Amygdala (tissue), 56 donors: ENCODE measurements at places on chromosomes 11 and 22.
A peak's percentile ranks its signal among the peaks of the same experiment; 100 is the strongest.

DNA sequence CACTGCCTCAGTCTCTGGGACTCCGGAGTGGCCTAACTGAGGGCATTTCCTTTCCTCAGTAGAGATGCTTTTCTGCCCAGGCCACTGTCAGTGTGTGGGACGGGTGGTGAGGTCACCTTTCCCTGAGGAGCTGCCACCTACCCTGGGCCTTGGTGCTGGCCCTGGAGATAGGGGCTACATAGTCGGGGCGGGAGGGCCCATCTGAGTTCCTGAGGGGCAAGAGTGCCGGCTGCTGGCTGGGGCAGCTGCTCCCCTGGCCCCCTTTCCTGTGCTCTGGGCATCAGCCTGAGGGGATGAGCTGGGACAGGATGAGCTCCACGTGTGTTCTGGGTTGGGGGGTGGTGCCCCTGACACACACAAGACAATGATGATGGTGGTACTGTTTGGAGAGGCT is 5.4 kb downstream of the KCNC1 start:
- no peak for DNase-seq

GRCh38 chr22:32023251-32023827 is 19.7 kb upstream of the SLC5A1 start:
- no peak for DNase-seq

DNA sequence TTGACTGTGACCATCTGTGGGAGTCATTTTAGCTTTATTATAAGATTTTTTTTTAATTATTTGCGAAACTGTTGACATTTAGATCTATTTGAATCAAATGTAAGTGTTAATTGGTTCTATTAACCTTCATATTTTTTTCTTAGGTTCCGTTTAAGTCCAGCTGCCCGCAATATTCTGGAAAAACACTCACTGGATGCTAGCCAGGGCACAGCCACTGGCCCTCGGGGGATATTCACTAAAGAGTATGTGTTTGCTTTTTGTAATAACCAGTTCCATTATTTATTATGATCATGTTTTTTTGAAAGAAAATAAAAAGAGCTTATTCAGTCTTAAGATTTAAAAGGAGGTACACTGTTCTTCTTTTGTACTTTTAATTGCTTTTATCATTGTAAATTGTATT is 43.9 kb downstream of the PDHX start:
- peak; percentile 8 for DNase-seq

DNA sequence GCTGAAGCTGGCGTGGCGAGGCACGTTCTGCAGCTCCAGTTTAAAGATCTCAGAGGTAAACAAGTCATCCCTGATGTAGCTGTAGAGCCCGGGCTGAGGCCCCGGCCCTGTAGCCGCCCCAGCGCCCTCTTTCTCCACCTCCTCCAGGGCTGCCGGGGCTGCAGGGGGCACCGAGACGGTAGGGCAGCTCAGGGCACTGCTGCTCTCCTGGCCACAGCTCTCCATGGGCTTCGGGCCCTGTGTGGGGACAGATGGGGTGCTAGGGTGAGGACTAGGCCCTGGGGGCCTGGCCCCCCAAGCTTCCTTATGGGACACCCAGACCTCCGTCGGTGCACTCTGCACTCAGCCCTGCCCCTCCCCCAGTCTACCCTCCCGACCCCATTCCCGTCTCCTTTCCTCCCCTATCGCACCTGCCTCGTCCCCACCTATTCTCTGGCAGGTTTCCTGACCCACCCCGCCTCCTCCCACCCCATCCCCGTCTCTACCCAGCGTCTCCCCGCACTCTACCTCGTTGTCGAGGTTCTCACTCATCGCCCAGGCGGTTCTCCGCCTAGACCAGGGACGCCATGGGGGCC is 559 bp downstream of the RANBP1 start:
- DNase-seq, result no peak

- no peak for DNase-seq
Measured at GRCh38 chr22:44604455-44604854, 97.5 kb upstream of the PRR5 start.

GRCh38 chr11:72932132-72932570 is 117.9 kb downstream of the ATG16L2 start:
- no peak for DNase-seq

DNA sequence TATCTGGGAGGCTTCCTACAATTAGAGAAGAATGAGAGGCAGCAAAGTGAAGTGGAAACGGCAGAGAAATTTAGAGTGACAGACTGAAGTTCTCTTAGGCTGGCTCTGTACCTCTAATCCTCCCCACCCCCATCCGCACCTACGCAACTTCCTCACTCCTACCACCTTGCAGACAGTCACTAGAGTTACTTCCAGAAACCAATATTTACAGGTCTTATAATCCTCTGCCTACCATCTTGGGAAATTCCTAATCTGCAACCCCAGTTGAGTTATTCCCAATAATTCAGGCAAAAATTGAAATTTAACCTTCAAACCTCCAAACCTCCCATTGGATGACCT is 71.7 kb downstream of the PAK1 start:
- no peak for DNase-seq

- DNase-seq, result no peak
Measured at GRCh38 chr22:50027639-50028537, 15.3 kb upstream of the IL17REL start.

DNA sequence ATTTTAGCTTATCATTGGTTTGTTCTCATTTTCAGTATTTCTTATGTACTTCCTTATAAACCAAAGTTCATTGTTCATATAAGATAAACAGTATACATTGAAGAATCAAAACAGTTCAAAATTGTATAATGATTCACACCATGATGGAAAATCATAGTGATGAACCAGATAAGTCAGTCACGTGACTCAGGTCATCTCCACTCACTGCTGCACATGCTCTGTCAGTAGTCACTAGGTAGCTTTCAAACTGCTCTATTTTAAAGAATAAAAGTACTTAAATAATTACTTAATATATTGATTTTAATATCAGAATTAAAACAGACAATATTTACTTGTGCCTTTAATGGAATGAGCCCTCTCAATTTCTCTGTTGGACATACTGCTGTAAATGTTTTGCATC is 37.5 kb downstream of the PDHX start:
- no peak for DNase-seq

GRCh38 chr11:40391679-40392078 is 1067.8 kb downstream of the LRRC4C start:
- DNase-seq, result no peak

GRCh38 chr11:106304274-106304673 is 226.8 kb downstream of the AASDHPPT start:
- no peak for DNase-seq

DNA sequence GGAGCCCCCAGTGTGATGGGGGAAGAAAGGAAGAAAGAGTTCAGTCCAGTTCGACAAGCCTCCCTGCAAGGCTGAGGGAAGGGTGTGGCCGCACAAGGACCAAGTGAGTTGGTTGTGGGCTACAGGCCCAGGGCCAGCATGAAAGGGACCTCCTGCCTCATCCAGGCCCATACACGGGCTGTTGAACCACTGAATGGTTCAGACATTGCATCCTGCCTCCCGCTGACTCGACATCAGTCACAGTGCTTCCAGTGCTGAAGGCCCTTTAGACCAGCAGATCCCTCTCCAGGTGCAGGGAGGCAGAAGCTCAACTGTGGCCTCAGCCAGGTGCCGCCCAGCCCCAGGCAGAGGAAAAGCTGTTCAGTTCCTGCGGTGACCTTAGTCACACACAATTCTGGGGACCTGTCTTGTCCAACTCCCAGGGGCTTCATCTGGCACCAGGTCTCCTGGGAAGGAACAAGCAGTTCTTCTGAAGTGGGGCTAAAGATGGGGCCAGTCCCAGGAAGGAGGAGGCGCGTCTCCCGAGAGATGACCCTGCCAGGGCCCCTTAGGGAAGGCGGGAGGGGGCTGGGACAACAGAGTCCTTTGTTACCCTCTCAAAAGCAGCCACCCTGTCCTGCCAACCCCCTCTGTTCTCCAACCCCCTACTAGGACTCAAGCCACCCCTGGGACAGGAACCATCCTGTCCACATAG is 6.6 kb downstream of the ARRB1 start:
- no peak for DNase-seq

GRCh38 chr11:114200351-114201133 is 95.7 kb upstream of the NNMT start:
- no peak for DNase-seq

GRCh38 chr11:14636119-14636518 is 7.5 kb upstream of the PDE3B start:
- no peak for DNase-seq

GRCh38 chr11:116513894-116514293 is 258.9 kb downstream of the BUD13 start:
- no peak for DNase-seq

- DNase-seq, result no peak
Measured at GRCh38 chr11:11313902-11314692, 39.0 kb downstream of the CSNK2A3 start.

DNA sequence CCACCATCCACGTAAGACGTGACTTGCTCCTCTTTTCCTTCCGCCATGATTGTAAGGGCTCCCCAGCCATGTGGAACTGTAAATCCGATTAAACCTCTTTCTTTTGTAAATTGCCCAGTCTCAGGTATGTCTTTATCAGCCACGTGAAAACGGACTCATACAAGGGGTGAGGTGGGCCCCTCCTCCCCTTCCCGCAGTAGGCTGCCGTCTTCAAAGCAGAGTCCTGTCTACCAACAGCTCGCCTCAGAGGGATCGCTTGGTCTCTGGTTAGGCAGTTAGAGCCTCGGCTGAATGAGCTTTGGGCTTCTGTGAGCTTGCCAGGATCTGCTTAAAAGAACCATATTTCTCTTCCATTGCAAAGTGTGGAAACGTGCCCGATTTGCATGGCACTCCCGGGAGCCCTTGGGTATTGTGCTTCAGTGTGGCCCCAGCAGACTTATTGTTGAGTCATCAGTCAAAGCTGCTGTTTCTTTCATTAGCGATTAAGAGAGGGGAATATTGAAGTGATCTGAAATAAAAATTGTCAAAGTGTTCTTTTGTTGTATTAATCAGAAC is 338.3 kb downstream of the TBC1D22A start:
- no peak for DNase-seq

- no peak for DNase-seq
Measured at GRCh38 chr11:76698321-76699043, 27.9 kb upstream of the LRRC32 start.

DNA sequence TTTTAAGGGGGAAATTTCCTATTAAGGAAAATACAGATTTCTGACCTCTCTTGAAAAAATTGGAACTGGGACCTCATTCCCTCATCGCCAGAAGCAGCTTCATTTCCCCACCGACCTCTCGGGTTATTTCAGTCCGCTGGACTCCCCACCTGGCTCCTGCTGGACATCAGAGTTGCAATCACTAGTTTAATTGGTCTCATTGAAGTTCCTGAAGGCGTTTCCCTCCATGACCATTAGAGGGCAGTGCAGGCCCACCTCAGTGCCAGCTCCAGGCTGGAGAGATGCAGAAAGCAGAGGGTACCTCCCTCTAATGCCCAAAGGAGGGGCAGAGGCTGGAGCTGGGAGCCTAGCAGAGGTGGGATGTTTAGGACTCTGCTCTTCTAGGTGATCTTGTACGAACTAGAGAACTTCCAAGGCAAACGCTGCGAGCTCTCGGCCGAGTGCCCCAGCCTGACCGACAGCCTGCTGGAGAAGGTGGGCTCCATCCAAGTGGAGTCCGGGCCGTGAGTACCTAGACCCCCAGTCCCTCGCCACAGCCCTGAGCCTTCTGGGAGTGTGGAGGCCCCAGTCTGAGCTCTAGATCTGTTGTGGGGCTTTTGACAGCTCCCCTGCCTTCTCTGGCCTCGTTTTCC is 2.7 kb downstream of the CRYBB3 start:
- DNase-seq, result peak; percentile 30

DNA sequence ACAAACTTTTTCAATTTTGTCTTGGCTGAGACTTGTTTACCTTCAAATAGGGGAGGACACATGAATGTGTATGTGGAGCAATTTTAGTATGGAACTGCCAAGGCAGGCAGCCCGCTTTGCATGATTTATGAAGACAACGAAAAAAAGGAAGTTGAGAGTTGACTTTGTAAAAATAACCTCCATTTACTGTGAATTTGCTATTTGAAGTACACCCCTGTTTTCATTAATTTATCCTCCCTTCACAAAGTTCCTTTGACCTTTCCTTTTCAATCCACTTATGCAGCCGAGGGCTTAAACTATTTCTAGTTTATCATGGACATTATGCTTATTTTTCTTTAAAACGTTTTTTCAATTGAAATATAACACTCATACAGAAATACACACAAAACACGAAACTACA is 369.6 kb upstream of the CADM1 start:
- no peak for DNase-seq

GRCh38 chr11:75862437-75862836 is 47.4 kb downstream of the UVRAG start:
- no peak for DNase-seq

DNA sequence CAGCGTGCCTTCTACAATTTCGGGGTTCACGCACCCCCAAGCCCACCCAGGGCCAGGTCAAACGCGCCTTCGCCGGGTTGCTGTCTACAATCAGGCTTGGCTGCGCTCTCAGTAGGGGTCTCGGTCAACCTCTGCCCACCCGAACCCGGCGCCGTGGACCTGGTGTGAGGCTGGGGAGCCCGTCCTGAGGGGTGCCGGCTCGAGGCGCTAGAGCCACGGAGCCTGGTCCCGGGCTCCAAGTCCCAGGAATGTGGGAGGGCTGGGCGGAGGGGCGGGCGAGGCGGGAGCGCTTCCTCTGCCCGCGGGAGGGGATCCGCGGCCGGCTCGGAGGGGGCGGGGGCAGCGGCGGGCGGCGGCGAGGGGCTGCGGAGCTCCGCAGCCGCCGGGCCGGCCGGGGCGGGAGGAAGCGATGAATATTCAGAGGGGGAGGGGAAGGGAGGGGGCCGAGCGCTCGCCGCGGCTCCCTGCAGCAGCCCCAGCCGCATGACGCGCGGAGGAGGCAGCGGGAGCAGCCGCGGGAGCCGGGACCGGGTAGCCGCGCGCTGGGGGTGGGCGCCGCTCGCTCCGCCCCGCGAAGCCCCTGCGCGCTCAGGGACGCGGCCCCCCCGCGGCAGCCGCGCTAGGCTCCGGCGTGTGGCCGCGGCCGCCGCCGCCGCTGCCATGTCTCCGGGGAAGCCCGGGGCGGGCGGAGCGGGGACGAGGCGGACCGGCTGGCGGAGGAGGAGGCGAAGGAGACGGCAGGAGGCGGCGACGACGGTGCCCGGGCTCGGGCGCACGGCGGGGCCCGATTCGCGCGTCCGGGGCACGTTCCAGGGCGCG is at the start of gene PTPRJ:
TSS of gene PTPRJ (plus strand) at position 472 of the 819 bp plus-strand sequence. CDS start 354 bp downstream, outside the sequence.
- DNase-seq, result peak; percentile 61

GRCh38 chr11:134441281-134441680 is 29.2 kb upstream of the B3GAT1 start:
- DNase-seq, result no peak

DNA sequence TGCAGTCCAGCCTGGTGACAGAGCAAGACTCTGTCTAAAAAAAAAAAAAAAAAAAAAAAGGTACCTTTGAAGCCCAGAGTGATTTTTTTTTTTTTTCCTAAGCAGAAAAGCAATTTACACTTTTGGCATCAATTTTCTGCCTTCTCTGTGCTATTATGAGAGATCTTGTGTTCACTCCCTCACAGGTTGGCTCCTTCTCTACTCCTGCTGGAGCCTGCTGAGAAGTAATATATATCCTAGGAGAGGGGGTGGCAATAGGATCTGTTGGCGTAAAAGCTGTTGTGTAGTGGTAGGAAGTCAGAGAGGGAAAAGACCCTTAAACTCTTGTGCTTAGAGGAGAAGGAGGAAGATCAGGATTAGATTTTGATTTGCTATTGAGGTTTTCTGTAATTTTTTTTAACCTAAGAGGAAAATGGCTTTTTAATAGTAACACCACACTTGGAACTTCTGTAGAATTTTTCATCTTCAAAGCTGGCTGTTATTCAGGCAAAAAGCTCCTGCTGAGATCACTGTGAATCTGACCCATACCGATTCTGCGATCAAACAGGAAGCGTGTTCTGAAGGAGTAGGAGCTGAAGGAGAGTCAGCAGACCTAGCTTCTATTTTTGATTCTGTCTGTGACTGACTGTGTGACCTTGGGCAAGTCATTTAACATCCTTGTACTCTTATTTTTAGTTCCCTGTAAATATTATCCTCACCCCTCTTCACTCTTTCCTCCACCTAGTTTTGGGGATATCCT is 77.7 kb downstream of the TRIM44 start:
- DNase-seq, result no peak
